SK-N-SH (cell line): ENCODE measurements at places on chromosomes 7 and 10. TPM values are rescaled to one million over a fixed set of nuclear protein-coding genes. Genes with fewer than 3 reads are reported as not detected.

DNA sequence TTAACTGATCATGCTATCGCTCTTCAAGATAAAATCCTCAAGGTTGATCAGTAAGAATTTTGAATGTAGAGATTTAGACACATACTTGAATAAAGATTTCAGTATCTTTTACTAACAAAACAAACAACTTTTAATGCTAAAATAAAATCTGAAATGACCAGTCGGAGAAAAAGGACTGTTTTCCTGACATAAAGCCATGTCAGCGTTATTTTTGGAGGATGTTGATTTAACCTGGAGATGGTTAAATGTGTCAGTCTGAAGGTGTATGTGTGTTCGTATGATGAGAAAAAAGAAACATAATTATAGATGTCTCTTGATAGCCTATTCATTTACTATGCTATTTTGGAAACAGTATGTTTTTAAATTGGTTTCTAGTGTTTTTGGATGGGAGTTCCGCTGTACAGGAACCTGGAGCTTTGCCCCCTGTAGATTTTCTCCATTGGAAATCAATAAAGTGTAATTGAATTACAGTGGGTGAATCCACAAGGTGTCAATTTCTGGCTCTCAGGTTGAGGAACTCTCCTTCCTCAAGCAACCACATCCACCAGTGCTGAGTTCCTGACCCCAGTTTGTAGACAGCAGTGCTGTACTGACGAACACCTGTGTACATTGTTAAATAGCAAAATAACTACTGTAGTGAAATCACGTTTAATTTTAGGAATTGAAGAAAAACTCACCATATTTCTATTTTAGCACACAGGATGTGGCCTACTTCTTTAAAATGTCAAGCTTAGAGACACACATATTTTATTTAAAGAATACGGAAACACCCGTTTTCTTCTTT, 670.1 kb downstream of the MAGI2 start:
- H3K4me3 ChIP-seq: no peak overlapping the region
- no peak for DNase-seq
- H3K27ac ChIP-seq: no peak overlapping the region
- H3K27me3 ChIP-seq: no peaks in the 10 kb centered on the region

DNA sequence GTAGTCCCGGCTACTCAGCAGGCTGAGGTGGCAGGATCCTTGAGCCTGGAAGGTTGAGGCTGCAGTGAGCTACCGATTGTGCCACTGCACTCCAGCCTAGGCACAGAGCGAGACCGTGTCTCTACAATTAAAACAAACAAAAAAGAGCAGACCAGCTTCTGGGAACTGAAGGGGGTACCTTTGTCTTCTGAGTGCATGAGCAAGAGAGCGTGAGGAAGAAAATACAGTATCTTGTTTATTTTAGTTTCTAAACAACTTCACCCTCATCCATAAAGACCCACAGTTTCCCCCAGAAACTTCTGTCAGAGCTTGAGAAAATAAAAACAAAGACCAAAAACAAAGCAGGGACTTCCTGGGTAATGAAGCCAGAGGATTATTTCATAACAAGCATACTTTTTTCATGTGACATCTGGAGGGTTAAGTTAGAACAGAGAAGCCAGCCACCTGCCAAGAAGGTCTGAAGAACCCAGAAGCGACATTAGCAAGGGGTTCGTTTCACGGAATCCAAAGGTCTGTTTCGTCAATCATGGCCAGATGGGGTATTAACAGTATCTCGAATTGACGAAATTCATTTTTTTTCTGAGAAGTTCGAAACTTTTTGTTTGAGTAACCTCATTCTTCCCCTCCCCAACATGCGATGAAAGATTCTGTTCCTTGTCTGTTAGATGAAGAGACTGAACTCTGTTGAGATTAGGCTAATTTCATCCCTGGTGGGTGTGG, 10.2 kb upstream of the IL2RA start:
- H3K36me3 ChIP-seq: no peaks in the 10 kb centered on the region
- H3K27ac ChIP-seq: no peak overlapping the region
- no peak for DNase-seq
- no peaks in the 10 kb centered on the region; the same call in 1 of the 2 replicates for H3K4me1 ChIP-seq
- peaks cover 61% of the 10 kb centered on the region for H3K27me3 ChIP-seq

- no peak overlapping the region; the same call in 1 of the 2 replicates for H3K27ac ChIP-seq
- H3K27me3 ChIP-seq: no peaks in the 10 kb centered on the region
- no peak overlapping the region for H3K4me3 ChIP-seq
- H3K36me3 ChIP-seq: peaks cover 11% of the 10 kb centered on the region; the same call in 1 of the 2 replicates
- no peak for DNase-seq
- peaks cover 4% of the 10 kb centered on the region for H3K4me1 ChIP-seq
Observed at GRCh38 chr7:44066494-44067063, 1.2 kb upstream of the PGAM2 start.

Gene ASNS
- polyA plus RNA-seq: 11.8 and 13.9 TPM in 2 replicates
